ENCODE measurements at places on chromosomes 1 and 21.

- DNase-seq = no peak
Observed at GRCh38 chr21:44371596-44371995, 18.2 kb downstream of the TRPM2 start.

DNA sequence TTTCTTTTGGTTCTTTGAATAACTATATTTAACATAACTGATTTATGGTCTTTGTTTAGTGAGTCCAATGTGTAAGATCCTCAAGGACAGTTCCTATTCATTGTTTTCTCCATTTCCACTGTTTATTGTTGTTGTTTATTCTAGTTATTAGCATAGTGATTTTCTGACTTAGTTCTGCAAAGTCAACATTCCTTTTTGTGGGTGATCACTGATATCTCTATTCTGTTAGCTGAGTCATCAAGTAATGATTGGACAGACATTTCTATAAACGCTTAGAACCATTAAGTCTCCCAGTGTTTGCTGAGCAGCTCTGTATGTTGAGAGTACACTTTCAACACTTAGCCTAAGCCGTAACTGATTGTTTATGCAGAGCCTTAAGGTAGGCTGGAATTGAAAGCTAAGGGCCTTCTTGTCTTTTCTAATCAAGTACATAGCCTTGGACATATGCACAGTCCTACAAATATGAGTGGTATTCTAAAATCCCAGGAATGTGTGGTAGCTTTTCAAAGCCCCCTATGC is 87.1 kb downstream of the SLC5A9 start:
- no peak for DNase-seq

DNA sequence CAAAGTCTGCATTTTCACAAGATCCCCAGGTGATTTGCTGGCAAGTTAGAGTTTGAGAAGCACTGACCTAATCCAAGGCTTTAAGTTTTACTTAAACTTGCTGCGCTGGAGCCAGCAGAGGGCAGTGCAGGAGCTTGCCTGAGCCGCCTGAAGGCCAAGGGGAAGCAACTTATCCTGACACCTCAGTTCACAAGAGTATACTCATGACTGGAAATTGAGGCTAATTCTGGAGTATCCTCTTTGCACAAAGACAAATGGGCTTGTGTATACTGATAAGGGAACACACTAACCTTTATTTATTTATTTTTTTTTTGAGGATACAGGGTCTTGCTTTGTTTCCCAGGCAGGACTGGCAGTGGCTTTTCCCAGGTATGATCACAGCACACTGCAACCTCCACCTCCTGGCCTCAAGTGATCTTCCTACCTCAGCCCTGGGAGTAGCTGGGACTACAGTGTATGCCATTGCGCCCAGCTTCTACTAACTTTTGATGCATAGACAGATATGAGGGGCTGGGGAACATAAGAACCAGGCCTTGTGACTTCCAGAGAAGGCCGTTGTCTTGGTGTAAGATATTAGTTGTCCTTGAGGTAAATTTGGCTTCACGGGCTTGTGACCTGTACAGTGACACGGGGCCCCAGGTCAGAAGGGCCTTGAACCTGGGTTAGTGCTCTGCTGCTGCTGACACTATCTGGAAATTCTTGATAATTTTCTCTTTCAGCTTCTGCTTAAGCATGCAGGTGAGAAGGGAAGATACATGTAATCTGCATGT is 29.0 kb upstream of the SLAMF1 start:
- DNase-seq = no peak

DNA sequence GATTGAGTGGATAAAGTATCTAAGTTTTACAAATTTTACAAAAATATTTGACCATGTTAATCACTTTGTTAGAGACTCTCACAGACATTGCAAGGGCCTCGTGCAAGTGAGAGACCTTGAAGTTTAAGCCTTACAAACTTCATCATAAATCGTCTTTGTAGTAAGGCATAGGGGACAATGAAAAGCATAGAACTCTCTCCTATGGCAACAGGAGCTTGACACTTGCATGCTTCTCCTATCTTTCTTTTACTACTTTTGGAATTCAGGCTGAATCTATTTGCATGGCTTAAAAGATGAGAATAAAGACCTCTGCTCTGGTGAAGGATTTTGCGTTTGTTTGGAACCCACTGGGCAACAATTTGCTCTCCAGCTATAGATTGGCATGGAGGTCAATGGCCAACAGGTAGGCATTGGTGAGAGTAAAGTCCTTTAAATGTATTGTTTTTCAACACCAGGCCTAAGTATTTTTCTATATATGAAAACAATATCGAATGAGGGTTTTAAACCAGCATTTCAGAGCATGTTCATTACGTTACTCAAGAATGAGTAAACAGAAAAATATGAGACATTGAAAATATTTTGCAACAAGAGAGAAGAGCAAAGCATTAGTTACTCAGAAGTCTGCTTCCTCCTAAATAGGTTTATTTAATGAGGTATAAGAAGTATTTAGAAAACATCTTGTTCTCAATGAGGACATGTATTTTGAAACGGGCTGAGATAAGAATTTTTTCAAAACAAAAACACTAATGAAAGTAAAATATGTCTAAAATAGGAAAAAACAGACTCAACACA is 192.2 kb downstream of the TGFB2 start:
- DNase-seq = no peak

DNA sequence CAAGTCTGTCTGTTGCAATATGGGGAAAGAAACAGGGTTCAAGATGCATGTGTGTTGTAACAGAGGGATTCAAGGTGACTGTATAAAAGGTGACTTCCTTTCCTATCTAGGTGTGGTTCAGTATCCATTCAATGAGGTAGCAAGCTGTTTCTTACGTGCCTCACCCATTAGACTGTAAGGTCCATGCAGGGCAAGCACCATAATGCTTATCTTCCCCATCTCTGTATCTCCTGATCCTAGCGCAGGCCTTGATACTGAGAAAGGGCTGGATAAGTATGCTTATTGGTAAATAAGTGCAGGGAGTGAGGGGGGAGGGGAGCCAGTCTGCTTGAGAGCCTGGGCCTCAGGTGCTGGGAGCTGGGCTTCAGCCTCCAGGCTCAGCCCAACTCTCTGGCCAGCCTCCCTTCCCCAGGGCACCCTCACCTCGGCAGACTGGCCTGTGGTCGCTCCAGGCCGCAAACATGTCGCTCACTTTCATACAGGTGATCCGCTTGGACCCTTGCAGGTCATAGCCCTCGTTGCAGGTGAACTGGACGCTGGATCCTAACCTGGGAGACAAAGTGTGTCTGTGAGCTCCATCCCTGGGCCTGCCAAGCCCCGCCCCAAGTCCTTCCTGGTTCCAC is 44.5 kb upstream of the HMGB4 start:
- DNase-seq = no peak

- no peak for DNase-seq
Observed at GRCh38 chr1:205729945-205730610, 19.9 kb downstream of the NUCKS1 start.

DNA sequence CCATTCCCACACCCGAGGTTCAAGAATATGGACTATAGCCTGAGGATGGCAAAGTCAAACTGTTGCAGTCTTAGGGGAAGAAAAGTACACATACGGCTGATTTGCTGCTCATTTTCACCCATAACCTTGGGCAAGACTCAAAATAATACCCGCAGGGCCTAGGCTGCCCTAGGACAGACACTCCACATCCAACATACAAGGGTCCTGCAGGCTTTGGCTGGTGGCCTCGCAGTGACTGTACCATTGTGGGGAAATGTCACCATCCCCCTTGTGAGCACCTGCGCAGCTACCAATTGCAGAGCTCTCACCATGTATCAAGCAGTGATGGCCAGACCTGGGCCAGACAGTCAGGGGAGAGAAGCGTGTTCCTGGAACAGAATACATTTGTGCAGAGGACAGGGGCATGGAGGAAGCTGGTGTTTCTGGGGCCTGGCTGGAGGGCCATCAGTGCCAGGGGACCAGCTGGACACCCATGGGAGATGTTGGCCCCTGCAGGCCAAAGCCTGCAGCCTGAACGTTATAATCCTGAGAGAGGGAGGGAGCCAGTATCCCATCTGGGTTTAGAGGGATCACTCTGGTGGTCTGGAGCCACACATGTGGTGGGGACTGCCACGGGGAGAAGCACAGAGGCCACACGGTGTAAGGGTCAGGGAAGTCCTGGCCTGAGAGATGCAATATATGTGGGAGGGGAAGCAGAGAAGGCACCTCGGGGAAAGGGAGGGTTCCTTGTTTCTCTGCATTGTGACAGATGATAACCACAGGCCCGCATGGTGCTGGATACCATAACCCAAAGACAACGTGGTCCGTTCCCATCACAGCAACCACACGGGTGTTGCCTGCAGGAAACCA is 101.2 kb downstream of the GLIS1 start:
- no peak for DNase-seq

GRCh38 chr1:207454046-207454964 is at the start of gene CR2:
Gene CR2, plus strand, starts transcription at chr1:207454328. Its CDS starts 91 bp downstream, at chr1:207454419.
- DNase-seq = no peak

- no peak for DNase-seq
Observed at GRCh38 chr21:27817074-27817473, 850.2 kb upstream of the ADAMTS5 start.

Measured in SIG-M5 (cell line).